Activated CD8-positive, alpha-beta memory T cell treated with anti-CD3 and anti-CD28 coated beads for 24 hours (primary cell): ENCODE measurements at places on chromosomes 6 and 20.

DNA sequence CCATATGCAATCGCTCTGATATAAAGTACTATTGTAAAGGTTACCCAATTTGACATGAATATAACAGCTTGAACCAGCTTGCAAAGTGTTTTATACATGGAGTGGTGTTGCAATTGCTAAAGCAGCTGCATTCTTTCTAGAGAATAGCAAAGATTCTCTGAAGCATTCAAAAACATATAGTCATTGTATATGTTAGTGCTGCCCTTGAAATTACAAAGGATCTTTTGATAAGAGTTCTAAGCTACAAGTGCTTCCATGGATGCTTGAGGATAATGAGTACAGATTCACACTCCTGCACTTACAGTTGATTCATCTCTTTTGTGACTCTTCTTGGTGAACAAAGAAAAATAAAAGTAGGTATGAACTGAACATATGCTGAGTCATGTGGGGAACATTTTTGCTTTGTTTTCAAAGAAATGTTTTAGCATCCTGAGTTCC, 175.7 kb downstream of the ALDH8A1 start:
- DNase-seq: no peak

DNA sequence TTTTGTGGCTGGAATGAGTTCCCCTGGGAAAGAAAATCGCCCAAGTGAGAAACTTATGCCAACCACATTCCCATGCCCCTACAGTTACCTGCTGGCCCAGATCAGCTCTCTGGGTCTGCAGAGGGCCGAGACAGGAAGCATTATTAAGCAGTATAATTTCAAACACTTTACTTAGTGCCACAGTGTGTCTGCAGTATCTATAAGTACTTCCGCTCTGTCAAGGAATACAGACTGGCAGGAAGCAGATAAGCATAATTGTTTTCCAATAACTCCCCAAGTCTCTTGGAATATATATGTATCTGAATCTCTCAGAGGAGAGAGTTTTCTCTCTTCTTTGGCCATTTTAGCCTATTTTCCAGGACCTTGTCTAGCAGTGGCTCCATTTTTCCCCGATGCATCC, 24.9 kb downstream of the SAYSD1 start:
- no peak for DNase-seq

GRCh38 chr6:113786168-113786567, 71.0 kb upstream of the MARCKS start:
- DNase-seq: no peak

DNA sequence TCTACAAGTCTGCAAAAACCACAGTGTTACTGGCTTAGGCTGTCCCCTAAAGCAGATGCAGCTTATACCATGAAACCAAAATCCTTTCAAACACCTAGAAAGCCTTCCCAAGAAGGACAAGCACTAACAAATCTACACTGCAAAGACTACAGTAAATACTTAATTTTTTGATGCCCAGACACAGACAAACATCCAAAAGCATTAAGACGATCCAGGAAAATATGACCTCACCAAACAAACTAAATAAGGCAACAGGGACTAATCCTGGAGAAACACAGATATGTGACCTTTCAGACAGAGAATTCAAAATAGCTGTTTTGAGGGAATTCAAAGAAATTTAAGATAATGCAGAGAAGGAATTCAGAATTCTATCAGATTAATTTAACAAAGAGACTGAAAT, 423.5 kb downstream of the COL12A1 start:
- DNase-seq: no peak

DNA sequence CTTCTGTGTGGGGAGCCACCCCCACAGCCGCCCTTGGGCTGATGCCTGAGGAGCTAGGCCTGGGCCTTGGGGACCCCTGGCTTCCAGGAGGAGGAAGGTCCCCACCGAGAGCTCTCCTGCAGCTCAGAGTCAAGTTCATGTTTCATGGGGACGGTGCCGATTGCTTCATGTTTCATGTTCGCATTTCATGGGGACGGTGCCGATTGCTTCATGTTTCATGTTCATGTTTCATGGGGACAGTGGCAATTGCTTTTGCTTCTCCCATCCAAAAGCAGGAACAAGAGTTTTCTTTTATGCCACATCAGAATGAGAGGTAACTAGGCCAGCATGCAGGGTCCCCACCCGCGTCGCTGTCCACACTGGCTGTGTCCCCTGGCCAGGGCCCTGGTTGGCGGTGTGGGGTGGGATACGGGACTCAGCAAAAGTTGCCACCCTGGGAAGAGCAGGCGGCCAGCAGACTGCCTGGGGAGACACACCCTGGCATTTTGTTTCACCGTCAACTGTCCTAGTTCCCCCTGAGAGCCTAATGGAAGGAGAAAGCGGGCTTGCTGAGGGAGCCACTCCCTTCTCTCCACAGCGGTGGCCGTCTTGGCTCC, 46.0 kb downstream of the DACT2 start:
- DNase-seq: no peak

GRCh38 chr6:105886066-105886813, 199.9 kb upstream of the PRDM1 start:
- DNase-seq: no peak

- DNase-seq: no peak
Measured at GRCh38 chr20:11755071-11755841, 162.4 kb upstream of the BTBD3 start.

GRCh38 chr6:144725736-144726522, 440.8 kb downstream of the UTRN start:
- peak; percentile 62 for DNase-seq

DNA sequence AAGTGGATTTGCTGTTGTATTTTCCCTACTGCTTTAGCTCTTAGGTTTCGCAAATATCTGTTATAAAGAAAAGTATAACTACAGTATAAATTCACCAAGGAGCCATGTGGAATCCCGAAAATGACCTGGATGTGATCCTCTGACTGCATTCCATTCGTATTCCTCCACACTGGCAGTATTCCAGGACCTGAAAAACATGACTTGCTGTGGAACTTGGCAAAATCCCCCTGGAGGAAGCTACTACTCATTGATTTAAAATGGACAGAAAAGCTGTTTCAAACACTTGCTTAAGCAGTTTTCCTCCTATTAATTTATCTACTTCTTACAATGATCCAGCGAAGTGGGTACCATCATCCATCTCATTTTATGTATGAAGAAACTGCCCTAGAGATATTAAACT, 13.3 kb upstream of the ENPP5 start:
- DNase-seq: no peak

GRCh38 chr6:164337024-164337924, 922.8 kb downstream of the QKI start:
- no peak for DNase-seq

DNA sequence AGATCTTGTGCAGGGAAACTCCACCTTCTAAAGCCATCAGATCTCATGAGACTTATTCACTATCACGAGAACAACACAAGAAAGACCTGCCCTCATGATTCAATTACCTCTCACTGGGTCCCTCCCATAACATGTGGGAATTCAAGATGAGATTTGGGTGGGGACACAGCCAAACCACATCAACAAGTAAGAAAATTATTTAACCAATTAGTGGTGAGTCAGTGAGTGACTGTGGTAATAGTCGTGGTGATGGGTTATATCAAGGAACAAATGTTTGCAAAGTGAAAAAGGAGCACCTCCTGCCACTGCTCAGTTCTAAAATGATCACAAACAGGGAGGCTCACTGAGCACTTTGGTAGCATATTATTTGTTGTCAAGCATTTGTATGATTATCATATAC, 20.6 kb downstream of the EPM2A start:
- no peak for DNase-seq

- DNase-seq: peak; percentile 7
Measured at GRCh38 chr20:24588047-24588635, 118.7 kb downstream of the SYNDIG1 start.

DNA sequence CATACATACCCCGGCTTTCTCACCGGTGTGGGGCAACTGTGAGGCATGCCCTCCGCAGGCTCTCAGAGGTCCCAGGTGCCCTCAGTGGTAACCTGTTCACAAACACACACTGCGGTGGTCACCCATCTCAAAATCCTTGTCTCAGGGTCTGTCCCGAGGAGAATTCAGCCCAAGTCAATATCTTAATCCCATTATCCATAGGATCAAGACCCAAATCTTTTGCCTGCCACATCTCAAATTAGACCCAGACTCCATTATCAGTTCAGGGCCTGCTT, 140.8 kb downstream of the CDC5L start:
- DNase-seq: no peak

- DNase-seq: no peak
Measured at GRCh38 chr6:41877051-41877680, 18.0 kb downstream of the USP49 start.

- no peak for DNase-seq
Measured at GRCh38 chr6:107218142-107218541, 102.8 kb upstream of the BEND3 start.

DNA sequence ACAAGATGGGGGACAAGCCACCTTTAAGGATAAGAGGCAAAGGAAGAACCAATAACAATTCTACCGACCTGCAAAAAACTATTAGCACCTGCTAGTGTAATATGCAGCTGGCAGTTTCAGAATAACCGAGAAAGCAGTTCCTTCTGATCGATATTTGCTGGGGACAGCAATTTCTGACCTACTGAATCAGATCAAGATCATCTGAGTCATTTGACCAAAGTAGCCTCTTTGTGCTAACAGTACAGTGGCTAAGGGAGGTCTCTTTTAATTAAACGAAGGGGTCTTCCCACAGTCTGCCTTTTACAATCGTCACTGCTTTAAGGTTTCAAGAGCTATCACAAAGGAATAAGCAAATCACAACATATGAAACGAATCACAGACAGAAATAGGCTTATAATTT, 318.9 kb downstream of the BTBD9 start:
- no peak for DNase-seq

DNA sequence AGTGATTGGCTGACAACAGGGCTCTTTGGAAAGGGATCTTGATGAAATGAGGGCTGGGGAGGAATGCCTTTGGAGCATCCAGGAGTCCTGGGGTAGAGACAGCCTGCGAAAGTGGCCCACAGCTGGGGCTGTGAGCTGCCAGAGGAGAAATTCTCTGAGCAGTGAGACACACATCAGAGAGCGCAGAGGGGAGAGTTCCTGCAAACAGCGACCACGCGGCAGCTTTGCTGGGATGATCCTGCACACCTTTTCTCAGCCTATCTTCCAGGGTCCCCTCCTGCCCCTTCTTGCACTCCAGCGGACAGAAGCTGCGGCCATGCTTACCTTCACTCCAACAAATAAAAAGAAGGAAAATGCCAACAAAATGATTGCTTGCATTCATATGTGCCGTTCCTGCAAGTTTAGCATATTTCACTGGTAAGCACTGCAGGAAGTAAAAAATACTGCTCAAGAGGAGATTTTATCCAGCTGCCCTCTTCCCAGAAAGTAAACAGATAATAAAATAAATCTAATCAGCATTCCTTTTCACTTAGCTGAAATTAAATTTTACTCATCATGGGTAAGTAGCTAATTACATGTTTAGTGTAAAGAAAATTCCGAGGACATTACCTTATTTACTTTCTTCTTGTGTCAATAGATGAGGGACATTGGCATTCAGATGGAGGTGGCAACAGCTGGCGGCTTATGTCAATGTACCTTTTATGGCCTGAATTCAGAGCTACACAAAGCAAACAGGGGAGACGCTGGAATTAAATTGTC, 339.9 kb upstream of the ARID1B start:
- DNase-seq: no peak

- peak; percentile 50 for DNase-seq
Measured at GRCh38 chr20:43974695-43975094, 60.0 kb downstream of the TOX2 start.

DNA sequence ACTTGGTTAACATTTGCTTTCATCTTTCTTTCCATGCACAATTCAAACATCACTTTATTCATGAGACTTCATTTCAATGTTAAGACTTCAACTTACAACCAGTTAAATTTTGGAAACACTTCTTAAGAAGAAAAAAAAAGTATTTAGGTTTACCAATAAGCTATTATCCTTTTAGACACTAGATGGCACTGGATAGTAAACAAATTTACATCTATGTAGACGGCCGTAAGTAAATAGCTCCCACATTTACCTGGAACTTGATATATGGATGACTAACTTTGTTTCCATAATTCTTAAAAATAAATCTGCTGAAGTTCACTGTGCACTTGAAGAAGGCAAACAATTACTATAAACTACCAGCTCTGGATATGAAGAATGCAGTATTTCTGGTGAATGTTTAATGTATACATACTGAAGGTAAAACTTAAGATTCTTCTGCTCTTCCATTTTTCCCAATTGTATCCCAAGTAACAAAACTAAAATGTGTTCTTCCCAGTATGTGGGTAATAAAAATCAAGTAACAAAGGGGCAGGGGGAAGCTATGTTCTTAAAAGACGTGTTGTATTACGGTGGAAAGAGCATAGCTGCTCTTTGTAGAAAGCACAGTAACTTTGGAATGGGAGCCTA, 130.6 kb upstream of the C6orf118 start:
- no peak for DNase-seq

GRCh38 chr20:5827098-5827853, 77.1 kb downstream of the SHLD1 start:
- DNase-seq: no peak

DNA sequence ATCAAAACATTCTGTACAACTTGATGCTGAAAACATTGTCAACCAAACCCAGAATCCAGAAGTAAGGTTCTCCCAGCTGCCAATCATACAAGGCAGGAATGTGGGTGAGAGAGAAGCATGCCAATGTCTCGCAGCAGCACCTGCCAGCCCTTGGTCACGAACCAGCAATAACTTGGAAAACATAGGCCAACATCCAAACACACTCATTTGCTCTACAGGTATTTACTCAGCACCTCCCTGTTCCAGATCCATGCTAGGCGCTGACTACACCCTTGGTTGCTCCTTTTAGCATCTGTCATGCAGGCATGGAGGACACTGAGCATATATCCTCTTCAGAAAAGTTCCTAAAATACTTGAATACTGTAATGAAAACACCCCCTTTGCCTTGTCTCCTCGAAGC, 63.6 kb downstream of the FAXC start:
- no peak for DNase-seq

DNA sequence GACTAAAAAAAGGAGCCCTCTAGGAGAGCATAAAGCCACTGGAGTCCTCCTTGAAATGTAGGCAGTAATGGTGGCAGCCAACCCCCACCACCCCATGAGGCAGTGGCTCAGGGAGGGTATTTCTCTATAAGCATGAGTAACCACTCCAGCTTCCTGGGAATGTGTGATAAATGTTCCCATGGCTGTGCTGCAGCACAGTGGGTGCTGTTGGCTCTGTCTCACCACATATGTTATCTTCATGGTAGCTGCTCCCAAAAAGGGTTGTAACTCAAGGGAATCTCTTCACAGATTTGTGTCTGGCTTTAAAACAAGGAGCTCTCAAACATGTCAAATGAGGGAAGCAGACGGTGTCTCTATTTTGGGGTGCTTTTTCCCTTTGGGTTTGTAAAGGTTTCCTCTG, 7.5 kb upstream of the PHACTR1 start:
- no peak for DNase-seq

DNA sequence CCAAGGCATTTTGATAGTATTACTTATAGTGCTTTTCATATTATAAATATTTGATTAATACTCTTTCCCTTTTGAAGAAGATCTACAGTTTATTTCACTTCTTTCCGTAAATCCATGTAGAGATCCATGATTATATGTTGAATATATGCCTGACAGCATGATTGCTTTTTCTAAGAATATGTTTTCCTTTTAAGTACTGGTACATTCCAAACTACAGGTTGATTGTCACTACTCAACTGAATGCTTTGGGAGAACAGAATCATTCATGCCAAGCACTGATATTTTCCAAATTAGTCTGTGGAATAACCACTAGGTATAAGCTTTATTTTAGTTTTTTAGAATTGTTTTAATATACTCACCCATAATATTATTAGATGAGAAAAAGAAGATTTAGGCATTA, 330.2 kb downstream of the BCKDHB start:
- no peak for DNase-seq
